ENCODE measurements at places on chromosomes 2 and 18.
A peak's percentile ranks its signal among the peaks of the same experiment; 100 is the strongest.

DNA sequence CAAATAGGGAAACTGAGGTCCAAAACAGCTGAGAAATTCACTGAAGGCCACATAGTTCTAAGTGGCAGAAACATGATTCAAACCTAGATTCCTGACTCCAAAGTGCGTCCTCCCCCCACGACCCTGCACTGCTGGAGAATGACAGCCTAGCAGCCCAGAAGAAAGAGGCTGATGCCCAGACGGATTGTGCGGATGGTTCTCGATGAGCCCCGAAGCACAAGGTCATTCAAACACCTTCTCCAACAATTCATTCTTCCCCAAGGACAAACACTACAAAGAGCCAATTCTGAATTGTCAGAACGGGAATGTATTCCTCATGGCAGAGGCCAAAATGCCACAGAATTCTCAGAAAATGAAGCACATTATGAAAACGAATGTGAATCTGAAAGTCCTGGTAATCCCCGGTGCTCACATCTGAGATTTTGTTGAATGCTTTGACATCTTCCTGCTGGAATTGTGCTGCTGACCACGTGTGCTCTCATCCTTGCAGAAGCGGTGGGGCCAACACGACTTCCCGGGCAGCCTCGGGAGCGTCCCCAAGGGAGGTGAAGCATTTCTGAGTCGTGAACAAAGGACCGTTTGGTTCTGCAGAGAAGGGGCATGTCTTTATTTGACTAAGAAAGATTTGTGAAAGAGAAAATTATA lies 337.0 kb downstream of the EIPR1 start:
- no peak for DNase-seq

DNA sequence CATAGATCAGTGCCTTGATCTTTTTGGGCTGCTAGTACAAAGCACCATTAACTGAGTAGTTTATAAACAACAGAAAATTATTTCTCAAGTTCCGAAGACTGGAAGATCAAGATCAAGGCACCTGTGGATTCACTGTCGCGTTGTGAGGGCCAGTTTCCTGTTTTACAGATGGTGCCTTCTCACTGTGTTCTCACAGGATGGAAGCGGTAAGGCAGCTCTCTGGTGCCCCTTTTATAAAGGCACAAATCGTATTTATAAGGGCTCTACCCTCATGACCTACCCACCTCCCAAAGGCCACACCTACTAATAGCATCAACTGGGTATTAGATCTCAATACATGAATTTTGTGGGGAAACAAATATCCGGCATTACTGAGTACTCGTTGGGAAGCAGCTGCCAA lies 729.5 kb upstream of the SLC39A10 start:
- no peak for DNase-seq

GRCh38 chr2:227653419-227653818 lies 13.2 kb upstream of the SCYGR5 start:
- DNase-seq = no peak

DNA sequence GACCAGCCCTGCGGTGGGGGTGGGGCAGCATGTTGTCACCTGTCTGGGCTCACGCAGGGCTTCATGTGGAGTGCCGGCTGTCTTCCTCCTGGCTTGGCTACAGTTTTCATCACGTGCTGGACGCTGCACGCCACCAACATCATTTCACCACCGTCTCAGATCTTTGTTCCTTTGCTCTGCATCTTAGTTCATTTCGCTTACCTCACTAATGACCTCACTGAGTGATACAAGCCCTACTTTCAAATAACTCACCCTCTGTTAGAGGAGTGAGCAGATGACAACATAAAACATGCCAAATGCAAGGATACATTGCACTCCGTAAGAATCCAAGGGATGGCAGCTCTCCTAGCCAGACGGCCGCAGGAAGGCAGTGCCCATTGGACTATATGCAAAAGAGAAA lies 527.5 kb downstream of the GALR1 start:
- DNase-seq = no peak

DNA sequence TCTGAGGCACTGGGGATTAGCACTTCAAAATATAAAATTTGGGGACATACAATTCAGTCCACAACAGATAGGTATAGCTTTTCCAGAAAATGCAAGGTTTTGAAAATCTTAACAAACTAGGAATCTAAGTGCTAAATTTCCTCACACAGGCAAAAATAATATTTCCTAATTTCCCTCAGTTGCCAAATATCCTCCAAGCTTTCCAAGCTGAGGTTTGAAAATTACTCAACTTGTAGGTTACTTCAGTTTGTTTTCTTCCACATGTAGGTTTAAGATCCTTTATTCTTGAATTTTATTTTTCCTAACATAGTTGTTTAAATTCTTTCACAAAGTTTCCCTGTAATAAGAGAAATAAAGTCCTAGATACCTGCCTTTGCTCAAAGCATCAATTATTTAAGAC lies 192.9 kb upstream of the NRXN1 start:
- no peak for DNase-seq

- DNase-seq = no peak
These were observed 93.5 kb upstream of the NDUFV2 start for GRCh38 chr18:9008709-9009635.

- DNase-seq = peak; percentile 96
These were observed 193.1 kb downstream of the SH3RF3 start for GRCh38 chr2:109322111-109322510.

- peak; percentile 96 for DNase-seq
These were observed 57.7 kb upstream of the MAP4K3 start for GRCh38 chr2:39494784-39495251.

DNA sequence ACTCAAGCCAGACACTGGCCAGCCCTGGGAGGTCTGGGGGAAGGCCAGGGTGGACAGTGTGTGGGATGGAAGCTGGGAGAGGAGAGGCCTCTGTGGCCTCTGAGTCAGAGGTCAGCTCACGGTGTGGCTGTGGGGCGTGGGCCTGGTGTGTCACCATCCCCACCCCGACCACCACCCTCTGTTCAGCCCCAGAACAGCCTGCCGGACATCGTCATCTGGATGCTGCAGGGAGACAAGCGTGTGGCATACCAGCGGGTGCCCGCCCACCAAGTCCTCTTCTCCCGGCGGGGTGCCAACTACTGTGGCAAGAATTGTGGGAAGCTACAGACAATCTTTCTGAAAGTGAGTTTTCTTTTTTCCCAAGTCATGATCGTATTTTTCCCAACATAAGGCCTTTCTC lies 110.5 kb downstream of the DYSF start:
- no peak for DNase-seq

DNA sequence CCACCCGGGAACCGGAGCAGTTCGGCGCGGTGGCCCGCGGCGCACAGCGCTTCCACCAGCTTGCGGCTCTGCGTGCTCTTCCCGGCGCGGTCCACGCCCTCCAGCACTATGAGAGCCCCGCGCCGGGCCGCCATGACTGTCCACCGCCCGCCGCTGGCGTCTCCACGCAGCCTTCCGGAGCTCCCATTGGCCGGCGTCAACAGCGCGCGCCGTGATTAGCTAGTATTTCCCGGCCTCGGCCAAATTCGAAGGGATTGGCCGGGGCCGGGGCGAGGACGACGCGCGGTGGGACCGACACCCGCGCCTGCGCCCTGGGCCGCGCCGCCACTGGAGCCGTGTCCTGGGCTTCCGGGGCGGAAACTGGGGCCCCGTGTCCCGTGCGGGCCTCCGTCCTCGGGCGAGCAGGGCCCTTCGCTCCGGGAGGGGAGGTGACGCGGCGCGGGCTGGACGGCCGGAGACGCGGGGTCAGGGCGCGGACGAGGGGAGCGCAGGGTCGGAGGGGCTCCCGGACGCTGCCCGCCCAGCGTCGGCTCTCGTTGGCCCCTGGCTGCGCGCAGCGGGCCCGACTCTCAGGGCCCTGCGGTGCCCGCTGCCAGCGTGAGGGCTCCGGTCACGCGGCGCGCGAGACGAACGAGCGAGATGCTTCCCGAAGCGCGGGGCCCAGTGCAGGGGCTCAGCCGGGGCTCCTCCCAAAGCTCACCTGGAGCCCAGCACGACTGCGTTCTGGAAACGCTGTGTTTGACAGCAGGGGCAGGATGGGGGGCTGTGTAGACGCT lies at the start of gene DTYMK:
Gene DTYMK, minus strand, starts transcription at position 166 of the 776 bp plus-strand sequence. Its CDS starts 32 bp downstream, at position 134.
- DNase-seq = peak; percentile 73

DNA sequence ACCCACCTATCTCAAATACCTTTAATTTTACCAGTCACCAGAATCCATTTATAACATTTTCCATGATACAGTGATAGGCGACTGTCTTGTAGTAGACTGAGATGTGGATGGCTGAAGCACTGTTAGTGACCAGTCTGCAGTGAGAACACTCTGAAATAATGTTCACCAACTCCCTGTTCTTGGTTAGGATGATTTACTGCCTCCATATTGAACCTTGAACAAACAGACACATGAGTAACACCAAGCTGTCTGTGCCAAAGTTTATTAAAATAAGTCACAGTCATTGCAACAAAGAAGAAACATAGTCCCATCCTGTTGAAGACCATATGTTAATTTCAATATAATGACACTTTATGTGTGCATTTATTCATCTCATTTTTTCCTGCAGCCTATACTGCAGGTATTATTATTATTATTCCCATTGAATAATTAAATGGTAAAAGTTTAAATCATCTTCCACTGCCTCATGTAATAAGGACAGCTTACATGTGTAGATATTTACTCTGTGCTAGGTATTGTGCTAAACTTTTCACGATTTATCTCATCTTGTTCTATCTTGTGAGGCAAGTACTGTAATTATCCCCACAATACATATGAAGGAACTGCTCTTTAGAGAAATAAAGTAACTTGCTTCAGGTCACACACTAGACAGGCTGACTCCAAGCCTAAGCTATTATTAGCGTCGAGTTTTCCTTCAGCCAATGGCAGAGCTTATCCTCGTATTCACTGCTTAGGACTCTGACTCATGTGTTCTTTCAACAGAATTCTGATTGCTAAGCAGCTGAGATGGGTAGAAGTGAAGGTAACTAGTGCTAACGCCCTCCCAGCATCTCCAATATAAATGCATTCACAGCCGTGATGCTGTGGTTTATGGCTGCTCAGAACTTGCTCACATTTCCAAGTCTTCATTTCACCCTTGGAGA lies 62.5 kb downstream of the ONECUT2 start:
- no peak for DNase-seq

GRCh38 chr2:33051586-33052360 lies 105.0 kb downstream of the LTBP1 start:
- peak; percentile 95 for DNase-seq

GRCh38 chr2:196277002-196277401 lies 105.6 kb upstream of the STK17B start:
- DNase-seq = no peak

DNA sequence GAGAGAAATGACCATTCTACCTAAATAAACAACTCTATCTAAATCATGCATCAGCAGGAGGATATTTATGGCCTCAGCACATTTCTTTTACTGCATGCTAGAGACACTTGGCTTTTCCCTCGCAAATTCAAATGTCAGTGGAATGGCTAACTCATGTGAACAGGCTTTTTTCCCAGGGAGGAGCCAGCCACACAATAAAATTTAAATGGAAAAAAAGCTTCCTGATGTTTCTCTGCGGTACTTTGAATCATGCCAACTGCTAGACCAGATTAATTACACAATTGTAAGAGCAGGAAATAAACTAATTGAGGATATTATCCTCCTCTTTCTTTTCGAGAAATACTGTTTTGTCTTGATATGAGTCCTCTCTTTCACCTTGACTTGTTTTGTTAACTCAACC lies 676.3 kb downstream of the IRS1 start:
- peak; percentile 87 for DNase-seq

- DNase-seq = no peak
These were observed 74.9 kb upstream of the TFCP2L1 start for GRCh38 chr2:121359716-121360565.

DNA sequence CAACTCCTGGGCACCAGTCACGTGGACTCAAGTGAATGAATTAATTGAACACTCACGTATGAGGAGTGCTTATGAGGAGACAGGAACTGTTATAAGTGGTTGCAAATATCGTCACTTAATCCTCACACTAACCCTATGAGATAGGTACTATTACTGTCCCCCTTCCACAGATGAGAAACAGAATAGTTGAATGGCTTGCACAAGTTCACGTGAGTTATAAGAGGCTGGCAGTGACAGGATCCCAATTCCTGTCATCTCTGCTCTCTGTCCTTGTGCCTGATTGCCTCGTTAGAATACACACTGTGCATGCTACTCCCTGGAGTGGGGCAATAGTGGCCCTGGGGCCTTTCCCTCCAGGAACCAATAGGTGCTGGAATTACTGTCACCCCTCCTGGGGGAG lies 253.5 kb downstream of the DYSF start:
- DNase-seq = no peak

- no peak for DNase-seq
These were observed 49.1 kb downstream of the CCDC85A start for GRCh38 chr2:56232912-56233311.

GRCh38 chr2:220756653-220757052 lies 815.5 kb downstream of the EPHA4 start:
- DNase-seq = no peak

- no peak for DNase-seq
These were observed 57.1 kb upstream of the MSH6 start for GRCh38 chr2:47725808-47726207.

DNA sequence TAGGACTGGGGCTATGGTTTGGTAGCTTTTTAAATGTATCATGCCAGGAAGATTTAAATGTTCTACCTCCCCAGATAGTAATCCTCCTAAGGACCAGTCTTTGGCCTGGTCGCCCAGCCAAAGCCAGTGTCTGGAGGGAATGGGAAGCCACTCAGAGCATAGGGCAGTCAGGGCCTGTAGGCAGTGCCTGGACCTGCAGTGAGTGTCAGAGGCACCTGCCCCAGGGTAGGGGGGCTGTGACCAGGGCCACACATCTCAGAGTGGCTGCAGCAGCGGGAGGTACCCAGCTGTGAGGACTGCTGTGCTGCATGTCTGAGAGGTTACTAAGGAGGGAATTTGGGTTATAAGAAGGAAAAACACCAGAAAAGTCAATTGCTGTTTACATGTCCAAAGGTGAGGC lies 57.7 kb downstream of the MYT1L start:
- no peak for DNase-seq

DNA sequence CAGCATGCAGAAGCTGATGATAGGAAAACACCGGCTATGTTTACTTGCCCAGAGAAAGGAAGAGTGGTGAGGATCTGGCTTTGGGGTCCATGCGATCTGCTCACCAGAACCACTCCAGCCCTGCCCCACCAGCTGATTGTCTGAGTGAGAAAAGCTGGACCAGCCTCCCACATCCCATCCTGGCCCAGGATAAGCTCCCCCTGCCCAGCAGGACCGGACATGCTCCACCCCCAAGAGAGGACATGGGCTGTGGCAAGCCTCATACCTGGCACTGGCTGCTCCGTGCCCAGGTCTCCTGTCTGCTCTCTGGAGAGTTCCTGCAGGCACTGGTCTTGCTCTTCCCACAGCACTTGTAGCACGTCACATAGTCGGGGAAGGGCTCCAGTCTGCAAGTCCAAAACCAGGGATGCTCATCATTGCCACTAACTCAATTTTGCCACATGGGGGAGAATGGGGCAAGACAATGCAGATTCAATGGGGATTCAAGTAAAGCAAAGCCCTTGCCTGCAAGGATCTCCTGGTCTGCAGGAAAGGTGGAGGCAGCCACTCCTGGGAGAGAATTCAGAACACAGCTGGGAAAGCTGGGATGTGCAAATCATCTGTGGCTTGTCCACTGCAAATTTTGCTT lies 30.0 kb downstream of the SCTR start:
- no peak for DNase-seq

DNA sequence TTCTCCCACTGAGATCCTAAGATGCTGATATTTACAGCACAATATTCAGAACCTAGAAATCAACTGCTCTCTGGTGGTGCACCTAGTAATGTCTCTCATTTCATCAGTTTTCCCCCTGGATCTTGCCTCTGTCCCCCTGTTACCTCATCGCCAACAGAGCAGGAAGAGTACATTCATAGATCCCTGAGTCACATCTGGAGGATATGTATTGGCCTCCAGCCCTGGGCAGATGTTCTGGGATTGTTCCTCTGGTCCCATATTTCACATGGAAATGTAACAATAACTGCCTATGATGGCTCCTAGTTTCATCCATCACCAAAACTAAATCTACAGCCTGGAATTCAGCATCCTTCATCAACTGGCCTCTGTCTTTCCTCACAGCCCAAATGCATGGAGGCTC lies 278.8 kb upstream of the SLC14A2 start:
- DNase-seq = no peak

Measured in BJ (cell line).